ENCODE measurements at places on chromosomes 11 and 22.

DNA sequence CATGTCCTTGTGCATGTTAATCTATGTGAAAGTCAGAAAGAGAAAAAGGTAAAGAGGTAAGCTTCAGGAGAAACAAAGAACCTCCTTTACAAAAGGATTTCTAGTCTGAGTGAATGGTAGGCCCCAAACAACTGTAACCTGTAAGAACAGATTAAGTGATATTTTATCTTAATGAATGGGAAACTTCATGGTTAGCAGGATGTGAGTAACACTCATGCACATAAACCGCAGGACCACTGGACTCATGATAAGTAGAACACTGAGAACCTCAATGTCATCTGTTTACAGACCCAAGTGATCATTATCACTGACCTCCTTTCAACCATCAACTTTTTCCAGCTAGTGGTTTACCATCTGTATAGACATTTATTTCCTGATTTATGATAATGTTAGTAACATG, 19.9 kb downstream of the OR8G5 start:
- no peak for DNase-seq

GRCh38 chr11:123082977-123083376, 21.0 kb upstream of the HSPA8 start:
- DNase-seq: peak; percentile 26

- no peak for DNase-seq
These were observed 41.7 kb downstream of the EXPH5 start for GRCh38 chr11:108551651-108552462.

DNA sequence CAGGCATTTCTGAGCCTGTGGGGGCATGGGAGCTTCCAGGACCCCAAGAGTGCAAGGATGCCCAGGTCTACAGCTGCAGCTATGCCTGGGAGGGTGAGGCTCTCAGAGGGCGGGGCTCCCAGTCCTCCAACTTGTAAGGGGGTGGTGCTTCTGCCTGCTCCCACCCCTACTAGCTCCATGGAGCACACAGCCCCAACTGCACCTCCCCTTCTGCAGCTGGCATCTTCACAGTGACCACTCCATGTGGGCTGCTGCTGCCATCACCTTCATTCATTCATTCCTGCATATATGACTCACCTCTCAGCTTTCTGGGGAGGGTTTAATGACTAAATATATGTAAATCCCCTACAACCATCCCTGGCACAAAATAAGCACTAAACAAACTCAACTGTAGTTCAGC, 43.8 kb downstream of the CHST1 start:
- no peak for DNase-seq

DNA sequence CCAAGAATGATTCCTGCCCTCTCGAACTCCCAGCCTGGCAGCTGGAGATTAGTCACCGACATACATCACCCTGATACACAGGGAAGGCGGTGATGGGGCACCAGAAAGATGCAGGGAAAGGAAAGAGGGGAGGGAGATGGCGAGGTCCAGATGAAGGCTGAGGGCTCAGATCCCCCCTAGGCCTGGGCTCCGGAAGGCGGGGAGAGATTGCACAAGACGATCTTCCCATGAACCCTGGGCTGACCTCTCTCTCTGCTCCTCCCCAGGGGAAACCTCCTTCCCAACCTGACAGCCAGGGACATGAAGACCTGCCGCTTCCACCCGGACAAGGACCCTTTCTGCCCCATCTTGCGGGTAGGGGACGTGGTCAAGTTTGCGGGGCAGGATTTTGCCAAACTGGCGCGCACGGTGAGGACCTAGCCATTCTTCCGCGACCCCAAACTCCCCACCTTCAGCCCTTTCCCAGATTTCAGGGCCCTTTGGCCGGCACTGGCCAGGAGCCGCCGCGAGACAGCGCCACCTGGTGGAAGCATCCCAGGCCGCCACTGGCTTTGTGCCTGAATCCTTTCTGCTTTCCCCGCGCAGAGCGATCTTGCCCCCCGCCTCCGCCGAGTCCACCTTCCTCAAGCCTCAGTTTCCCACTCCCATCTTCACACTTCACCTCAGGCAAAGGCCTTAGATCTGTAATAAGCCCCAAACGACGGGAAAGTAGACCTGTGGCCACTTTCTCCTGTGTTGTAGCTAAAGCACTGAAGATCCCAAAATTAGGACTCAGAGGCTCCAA, 11.5 kb downstream of the P2RX3 start:
- DNase-seq: peak; percentile 60

- no peak for DNase-seq
These were observed 92.9 kb downstream of the PRR5L start for GRCh38 chr11:36388951-36389350.

GRCh38 chr11:16861862-16862261, 123.4 kb downstream of the C11orf58 start:
- no peak for DNase-seq

DNA sequence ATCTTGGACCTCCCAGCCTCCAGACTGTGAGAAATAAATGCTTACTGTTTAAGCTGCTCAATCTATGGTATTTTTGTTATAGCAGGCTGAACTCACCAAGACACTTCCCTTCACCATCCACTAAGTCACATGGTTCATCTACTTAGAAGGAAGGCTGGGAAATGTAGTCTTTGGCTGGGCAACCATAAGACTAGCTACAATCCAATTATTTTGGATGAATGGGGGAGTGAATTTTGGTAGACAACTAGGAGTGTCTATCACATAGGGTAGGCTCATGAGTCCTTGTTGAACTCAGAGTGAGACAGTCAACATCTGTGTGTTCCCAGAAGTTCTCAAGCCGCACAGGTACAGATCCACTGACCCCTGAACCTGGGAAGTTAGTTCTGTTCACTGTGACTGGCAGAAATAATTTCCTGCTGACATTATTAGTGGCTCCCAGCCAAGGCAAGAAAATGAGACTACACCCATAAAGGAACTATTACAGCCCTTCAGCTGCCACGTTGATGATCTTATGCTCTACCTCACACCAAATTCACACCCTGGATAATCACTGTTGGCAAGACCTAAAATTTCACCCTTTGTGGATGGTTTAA, 3.1 kb upstream of the SLC35C1 start:
- DNase-seq: no peak

GRCh38 chr11:73268671-73269271, 3.4 kb upstream of the P2RY6 start:
- DNase-seq: no peak

DNA sequence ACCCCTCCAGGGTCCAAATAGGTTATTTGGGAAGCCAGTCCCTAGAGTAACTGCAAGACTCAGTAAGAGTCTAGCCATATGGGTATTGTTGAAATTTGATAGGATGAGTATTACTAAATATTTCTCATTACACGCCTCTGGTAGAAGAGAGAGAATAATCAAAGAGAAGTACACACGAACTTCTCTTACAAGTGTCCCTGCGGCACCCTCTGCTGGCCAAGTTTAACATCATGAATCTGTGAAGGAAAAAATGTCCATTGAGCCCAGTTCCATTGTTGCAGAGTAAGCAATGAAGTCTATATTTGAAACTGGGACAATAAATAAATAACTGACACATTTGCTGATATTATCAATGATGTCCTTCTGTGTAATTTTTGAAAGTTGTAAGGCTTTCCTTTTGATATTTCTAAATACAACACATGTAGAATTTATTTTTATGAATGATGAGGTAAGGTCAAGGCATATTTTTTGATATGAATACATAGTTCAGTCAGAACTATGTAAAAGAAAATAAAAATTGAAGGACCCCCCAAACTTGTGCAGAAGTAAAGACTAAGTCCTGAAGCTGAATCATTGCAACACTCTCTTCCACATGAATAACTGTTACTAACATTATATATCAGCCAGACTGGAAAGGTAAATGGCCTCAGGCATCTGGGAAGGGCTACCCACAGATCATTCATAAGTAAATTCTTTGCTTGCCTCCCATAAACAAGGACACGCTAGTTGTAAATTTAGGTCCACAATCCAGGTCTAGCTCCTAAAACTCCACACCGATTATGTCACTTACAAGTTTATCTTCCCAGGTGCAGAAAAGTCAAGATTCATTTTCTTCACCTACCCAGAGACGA, 10.0 kb downstream of the OR51L1 start:
- DNase-seq: no peak

DNA sequence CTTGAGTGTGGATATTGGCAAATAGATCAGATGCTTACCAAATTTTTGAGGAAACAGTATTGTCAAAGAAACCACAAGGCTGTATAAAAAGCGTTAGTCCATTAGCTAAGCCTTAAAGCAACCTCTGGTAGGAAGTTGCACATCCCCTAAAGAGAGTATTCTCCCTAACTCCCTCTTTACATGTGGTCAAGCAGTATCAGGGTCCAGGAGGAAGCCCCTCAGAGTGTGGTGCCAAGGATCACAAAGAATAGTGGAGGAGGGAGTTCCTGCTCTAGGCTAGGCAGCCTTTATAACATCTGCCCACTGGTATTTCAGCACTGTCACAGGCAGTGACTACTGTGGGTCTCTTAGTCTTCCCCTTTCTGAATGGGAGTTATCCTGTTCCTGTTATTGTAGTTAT, 18.8 kb upstream of the AMPD3 start:
- no peak for DNase-seq

- no peak for DNase-seq
These were observed 137.5 kb downstream of the FAM76B start for GRCh38 chr11:95652002-95652472.

DNA sequence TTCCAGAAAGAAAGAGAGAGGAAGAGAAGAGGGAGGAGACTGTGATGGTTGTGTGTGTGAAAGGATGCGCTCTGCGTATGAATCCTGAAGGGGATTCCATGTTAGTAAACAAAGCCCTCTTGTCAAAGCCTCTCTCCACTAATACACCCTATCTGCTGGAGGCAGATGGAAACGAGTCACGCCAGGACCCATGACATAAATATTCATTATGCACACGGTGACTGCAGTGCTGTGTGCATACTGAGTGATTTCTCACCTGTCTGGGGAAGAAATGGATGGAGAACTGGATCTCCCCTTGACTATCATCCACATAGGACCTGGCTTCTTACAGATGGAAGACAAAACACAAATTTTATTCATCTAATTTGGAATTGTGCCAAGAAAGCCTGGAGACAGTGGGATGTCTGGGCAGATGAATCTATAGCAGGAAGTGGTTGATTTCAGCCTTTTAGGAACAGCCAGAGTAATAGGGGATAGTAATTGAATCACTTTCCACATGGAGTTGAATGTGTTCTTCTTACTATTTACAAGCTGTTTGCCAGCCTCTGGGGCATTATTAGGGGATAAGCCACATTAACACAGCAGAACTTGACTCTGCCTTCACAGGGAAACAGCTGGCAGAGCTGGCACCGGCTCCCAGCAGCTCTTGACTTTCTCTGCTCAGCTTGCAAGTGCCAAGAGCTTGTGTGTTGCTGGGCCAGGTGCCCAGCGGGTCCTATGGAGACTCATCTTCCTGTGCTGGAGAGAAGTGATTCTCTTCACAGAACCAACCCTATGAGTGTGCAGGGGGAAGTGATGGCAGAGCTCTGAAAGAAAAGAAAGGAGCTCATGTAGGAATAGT, 9.0 kb downstream of the MTNR1B start:
- DNase-seq: no peak

- DNase-seq: no peak
These were observed 1188.5 kb downstream of the BRD1 start for GRCh38 chr22:48639021-48639795.

DNA sequence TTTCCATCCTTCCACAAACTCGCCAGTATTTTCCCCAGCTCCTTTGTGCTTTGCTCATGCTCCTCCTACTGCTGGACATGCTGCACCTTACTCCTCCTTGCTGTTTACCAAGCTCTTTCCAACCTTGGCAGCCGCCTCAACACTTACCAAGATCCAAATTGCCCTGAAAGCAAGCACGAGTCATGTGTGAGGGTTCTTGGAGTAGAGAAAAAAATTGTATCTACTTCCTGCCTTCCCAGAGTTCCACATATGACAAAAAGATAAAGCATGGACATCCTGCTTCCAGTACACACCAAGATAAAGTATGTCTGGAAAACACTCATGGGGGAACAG, 767.5 kb downstream of the NTM start:
- DNase-seq: no peak

DNA sequence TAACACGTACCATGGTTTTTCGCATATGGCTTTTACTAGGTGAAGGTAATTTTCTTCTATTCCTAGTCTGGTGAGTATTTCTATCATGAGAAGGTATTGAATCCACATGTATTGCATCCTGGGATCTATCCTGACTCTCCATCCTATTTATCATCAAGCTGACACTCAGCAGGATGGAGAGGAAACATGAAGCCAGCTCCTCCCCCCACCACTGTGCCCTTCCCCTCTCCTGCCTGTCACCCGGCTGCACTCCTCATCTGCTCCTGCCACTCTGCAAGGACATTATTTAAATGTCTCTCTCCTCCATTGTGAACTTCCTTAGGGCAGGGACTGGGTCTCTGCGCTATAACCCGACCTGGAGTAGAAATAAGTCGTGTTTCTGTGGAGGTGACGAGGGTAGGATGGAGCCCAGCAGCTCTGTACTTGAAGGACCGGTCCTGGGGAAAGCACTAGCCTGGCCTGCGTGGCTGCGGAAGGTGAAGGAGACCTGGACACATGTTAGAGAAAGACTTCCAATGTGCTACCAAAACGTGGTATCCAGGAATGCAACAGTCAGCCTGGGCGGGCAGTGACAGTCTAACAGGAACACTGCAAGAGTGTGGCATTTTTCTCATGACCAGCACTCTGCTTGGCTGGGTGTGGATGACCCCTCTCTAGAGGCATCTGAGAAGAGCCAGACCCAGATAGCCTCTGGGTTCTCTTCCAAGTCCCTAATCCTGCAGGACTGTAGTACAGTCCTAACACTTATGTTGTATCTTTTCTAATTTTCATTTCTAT, 111.2 kb downstream of the MICAL3 start:
- no peak for DNase-seq

- DNase-seq: no peak
These were observed 17.5 kb downstream of the NUCB2 start for GRCh38 chr11:17294033-17294432.

GRCh38 chr11:9596926-9597464, 23.5 kb downstream of the WEE1 start:
- DNase-seq: no peak

GRCh38 chr11:108500721-108501120, 2.5 kb upstream of the POGLUT3 start:
- DNase-seq: no peak

DNA sequence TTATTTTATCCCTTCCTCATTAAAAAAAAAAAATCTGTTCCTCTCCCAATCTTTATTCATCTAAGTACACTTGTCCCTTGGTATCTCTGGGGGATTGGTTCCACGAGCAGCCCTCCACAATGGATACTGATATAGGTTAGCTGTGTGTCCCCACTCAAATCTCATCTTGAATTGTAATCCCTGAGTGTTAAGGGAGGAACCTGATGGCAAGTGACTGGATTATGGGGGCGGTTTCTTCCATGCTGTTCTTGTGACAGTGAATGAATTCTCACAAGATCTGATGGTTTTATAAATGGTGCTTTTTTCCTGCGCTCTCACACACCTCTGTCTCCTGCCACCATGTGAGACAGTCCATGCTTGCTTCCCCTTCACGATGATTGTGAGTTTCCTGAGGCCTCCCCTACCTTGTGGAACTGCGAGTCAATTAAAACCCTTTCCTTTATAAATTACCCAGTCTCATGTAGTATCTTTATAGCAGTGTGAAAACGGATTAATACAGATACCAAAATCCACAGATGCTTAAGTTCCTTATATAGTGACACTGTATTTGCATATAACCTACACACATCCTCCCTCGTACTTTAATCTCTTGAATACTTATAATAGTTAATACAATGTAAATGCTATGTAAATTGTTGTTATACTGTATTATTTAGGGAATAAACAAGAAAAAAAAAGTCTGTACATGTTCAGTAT, 62.0 kb downstream of the PACS1 start:
- DNase-seq: no peak

GRCh38 chr11:64340671-64341335, 799 bp downstream of the CCDC88B start:
- peak; percentile 78 for DNase-seq
